Left ventricle myocardium superior (tissue), 1 donor: ENCODE measurements at places on chromosomes 1 and 21. TPM values are rescaled to one million over a fixed set of nuclear protein-coding genes. Genes with fewer than 3 reads are reported as not detected.

DNA sequence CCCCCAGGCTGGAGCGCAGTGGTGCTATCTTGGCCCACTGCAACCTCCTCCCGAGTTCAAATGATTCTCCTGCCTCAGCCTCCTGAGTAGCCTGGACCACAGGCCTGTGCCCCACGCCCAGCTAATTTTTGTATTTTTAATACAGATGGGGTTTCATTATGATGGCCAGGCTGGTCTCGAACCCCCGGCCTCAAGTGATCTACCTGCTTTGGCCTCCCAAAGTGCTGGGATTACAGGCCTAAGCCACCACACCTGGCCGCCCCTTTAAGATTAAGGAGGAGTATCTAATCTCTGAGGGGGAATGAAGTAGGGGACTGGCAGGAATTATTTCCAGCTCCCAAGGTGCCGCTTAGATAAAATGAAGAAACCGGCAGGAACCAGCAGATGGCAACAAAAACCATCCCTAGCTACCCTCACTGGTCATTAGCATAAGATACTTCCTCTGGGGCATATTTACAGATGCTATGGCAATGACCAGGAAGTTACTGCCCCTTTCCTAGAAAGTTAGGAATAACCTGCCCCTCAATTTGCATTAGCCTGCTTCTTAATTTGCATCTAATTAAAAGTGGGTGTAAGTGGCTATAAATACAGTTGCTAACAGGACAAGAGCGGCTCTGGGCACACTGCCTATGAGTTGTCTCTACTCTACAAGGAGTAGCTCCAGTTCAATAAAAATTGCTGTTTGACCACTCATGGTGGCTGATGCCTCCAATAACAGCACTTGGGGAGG lies 7.1 kb upstream of the NSUN4 start:
- no peak for DNase-seq

DNA sequence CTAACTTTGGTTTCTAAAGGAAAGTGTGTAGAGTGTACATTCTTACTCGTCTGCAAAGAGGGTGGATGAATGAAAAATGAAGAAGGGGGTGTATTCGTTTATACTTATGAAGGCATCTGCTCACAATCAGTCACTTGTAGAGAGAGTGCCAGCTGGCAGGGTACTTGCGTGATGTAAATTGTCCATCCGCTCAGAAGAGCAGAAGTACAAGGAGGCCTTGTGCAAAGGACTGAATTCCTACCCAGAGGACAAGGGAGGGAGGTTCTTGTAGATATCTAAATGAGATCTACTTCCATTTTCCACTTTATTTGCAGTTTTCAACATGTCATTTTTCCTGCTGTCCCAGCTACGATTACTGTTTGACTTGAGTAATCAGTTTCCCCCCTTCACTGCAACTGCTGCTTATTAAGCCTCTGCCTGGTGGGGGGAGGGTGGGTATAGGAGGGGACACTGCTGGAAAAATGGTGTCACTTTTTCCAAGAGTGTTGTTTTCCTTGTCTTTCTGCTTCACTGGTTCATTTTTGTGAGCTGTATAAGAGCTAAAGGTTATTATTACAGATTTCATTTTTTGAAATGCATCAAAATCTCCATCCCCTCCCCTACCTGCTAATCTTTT lies 67.3 kb downstream of the LAMC1 start:
- peak; percentile 64 for DNase-seq

- DNase-seq: peak; percentile 86
These were observed 115.6 kb downstream of the PGBD5 start for GRCh38 chr1:230310381-230311163.

DNA sequence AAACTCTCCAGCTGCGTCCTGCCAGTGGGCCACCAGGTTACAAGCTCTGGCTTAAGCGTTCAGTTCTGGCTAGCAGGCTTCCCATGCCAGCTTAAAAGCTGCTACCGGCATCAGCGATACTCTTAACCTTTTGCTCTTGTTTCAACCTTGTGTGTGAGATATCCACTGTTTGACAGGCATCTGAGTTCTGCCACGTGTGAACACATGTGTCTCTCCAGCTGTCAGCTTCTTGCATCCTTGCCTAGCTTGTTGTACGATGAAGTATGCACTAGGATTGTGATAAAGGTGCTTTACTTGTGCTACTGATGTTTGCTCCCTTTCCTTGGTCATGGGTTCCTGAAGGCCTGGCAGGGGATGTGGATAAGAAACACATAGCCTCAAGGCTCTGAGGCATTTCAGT lies 201.6 kb downstream of the PRDM2 start:
- no peak for DNase-seq

DNA sequence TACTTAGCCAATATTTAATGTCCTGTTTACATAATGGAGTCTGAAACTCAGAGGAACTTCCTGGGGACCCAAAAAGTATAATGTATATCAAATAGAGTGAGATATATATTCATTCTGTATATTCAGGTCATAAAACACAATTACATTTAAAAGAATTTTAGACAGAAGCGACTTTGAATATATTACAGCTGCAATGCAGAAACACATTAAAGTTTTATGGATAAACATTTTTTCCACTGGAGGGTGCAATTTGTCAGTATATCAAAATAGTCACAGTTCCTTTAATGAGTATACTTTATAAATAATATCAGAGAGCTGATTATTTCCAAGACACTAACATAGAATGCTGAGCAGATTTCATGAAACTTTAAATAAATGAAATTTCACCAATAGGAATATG lies 43.9 kb upstream of the CRB1 start:
- no peak for DNase-seq

DNA sequence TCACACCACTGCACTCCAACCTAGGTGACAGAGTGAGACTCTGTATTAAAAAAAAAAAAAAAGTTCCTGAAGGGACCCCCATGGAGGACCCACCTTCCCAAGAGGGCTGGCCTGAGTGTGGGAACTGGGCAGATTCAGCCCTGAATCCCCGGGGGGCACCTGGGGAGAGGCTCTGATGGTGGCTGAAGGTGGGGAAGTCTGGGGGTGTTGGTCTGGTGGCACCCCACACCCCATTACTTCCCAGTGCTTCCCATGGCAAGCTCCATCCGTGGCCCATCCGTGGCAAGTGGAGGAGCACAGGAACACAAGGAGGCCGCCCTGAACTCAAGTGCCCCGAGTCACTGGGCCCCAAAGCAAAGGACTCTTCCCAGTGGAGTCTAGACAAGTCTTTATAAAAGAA lies 778 bp upstream of the TNFRSF25 start:
- no peak for DNase-seq

- DNase-seq: peak; percentile 81
These were observed 20.2 kb downstream of the RRAGC start for GRCh38 chr1:38839363-38839762.

DNA sequence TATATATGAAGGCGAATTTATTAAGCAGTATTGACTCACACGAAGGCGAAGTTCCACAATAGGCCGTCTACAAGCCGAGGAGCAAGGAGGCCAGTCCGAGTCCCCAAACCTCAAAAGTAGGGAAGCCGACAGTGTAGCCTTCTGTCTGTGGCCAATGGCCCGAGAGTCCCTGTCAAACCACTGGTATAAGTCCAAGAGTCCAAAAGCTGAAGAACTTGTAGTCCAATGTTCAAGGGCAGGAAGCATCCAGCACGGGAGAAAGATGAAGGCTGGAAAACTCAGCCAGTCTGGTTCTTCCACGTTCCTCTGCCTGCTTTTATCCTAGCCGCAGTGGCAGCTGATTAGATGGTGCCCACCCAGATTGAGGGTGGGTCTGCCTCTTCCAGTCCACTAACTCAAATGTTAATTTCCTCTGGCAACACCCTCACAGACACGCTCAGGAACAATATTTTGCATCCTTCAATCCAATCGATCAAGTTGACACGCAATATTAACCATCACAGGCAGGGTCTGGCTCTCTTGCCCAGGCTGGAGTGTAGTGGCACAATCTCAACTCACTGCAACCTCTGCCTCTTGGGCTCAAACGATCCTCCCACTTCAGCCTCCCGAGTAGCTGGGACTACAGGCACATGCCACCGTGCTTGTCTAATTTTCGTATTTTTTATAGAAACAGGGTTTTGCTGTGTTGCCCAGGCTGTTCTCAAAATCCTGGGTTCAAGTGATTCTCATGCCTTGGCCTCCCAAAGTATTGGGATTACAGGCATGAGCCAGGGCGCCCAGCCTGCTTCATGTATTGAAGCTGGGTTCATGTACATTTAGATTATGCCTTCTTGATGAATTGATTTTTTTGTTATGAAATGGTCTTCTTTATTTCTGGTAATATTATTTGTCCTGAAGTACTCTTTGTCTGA lies 85.3 kb downstream of the DHRS3 start:
- no peak for DNase-seq

DNA sequence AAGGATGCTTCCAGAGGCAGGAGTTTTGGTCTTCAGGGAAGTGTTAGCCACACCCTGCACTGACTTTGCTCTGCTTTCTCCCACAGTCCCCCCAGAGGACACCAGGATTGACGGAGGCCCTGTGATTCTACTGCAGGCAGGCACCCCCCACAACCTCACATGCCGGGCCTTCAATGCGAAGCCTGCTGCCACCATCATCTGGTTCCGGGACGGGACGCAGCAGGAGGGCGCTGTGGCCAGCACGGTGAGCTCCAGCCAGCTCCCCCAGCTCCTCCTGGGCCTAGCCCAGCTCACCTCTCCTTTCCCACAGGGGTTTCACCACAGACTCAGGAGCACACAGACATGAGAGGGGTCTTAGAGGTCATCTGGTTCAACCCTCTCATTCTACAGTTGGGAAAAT lies 90.9 kb downstream of the KIRREL1 start:
- no peak for DNase-seq

GRCh38 chr1:61082311-61083012 lies at the start of gene NFIA:
Gene NFIA, plus strand, starts transcription at chr1:61082561.
- DNase-seq: peak; percentile 67

DNA sequence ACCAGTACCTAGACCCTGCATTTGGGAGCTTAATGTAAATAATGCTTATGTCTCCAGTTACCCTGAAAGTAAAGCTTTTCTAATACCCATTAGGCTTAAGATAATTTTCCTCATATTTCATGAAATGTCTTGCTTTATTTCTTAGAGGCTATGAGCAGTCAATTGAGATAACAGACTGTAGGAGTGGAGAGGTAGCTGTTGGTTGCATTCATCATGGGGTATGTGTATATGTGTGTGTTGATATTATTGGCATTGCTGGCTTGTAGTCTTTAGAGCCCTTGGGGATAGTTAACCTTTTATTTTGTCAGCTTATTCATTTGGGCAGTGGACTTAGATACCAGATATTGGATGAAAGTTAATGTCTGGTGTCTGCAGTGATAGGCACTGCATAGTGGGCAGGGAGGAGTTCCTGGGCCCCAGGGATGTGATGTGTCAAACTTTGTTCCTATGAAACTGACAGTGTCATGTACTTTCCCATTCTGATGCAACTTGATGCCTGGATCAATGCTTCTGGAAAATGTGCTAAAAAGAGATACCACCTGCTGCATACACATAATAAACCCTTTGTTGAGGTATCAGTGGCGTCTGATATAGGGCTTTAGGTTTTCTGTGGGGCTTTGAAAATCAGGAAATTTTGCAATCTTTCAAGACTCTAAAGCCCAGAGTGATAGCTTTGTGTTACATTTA lies 83.9 kb downstream of the MAST2 start:
- DNase-seq: no peak

DNA sequence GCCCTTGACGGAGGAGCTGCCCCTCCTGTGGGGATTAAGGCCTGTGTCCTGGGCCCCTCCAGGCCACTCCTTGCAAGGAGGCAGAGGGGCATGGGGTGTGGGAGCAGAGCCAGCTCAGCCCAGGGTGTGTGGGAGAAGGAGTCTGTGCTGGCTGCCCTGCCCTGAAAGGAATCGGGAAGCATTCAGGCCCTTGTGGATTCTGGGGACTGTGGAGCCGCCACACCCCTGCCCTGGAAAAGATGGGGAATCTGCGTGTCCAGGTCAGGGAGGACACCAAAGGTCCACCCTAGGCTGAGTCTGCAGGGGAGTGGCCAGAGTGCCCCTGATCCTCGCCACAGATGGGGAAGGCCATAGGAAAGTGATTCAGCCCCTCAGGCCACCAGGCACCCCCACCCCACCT lies 16.5 kb upstream of the PRDM16 start:
- DNase-seq: no peak

DNA sequence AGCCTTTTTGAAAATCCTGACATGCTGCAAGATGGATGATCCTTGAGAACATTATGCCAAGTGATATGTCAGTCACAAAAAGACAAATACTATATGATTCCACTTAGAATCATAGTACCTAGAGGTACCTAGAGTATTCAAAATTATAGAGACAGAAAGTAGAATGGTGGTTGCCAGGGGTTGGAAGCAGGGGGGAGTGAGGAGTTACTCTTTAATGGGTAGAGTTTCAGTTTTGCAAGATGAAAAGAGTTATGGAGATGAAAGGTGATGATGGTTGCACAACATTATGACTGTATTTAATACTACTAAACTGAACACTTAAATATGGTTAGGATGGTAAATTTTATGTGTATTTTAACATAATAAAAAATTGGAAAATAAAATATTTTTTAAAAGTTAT lies 37.9 kb upstream of the PODN start:
- no peak for DNase-seq

- no peak for DNase-seq
These were observed 51.5 kb upstream of the CNIH3 start for GRCh38 chr1:224564454-224565084.

GRCh38 chr1:48757363-48757762 lies 19.3 kb downstream of the BEND5 start:
- DNase-seq: no peak

DNA sequence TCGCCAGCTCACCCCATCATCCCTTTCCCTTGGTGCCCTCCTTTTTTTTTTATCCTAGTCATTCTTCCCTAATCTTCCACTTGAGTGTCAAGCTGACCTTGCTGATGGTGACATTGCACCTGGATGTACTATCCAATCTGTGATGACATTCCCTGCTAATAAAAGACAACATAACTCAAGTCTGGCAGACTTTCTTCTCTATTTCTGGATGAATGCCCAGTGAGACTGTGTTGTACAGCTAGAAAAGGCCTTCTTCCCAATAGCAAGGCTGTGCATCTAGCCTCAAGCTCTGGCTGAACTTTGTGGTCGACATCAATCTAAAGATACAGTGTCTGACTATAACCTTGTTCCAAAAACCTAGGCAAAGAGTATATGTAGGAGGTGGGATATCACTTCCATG lies 6.4 kb downstream of the IL24 start:
- no peak for DNase-seq

GRCh38 chr1:178543290-178543607 lies 30.3 kb downstream of the TEX35 start:
- no peak for DNase-seq

DNA sequence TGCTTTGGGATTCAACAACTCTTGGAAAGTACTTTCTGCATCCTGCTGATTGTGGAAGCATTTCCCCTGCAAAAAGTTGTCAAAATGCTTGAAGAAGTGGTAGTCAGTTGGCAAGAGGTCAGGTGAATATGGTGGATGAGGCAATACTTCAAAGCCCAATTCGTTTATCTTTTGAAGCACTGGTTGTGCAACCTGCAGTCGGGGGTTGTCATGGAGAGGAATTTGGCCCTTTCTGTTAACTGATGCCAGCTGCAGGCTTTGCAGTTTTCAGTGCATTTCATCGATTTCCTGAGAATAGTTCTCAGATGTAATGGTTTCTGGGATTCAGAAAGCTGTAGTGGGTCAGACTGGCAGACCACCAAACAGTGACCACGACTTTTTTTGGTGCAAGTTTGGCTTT lies 47.6 kb upstream of the GJA5 start:
- DNase-seq: no peak

The OPTC gene
- total RNA-seq: not detected

The AK5 gene
- total RNA-seq: 0.42 TPM

The LRRIQ3 gene
- total RNA-seq: 0.35 TPM

The CAP1 gene
- 69.1 TPM for total RNA-seq

The BTBD19 gene
- total RNA-seq: 2.5 TPM

The MARK1 gene
- 16.6 TPM for total RNA-seq

The SYNC gene
- 12.2 TPM for total RNA-seq

The PLEKHO1 gene
- 44.3 TPM for total RNA-seq

The PLA2G2D gene
- not detected for total RNA-seq

The FCRL2 gene
- total RNA-seq: not detected

The SPOCD1 gene
- not detected for total RNA-seq

The MYCL gene
- total RNA-seq: 1.5 TPM

The PGLYRP3 gene
- total RNA-seq: not detected
